Hematopoietic multipotent progenitor cell treated with erythropoietin and hydrocortisone succinate and interleukin-3 and kit ligand, for 6 days (in vitro differentiated cells): ENCODE measurements at places on chromosomes 5 and 9.

DNA sequence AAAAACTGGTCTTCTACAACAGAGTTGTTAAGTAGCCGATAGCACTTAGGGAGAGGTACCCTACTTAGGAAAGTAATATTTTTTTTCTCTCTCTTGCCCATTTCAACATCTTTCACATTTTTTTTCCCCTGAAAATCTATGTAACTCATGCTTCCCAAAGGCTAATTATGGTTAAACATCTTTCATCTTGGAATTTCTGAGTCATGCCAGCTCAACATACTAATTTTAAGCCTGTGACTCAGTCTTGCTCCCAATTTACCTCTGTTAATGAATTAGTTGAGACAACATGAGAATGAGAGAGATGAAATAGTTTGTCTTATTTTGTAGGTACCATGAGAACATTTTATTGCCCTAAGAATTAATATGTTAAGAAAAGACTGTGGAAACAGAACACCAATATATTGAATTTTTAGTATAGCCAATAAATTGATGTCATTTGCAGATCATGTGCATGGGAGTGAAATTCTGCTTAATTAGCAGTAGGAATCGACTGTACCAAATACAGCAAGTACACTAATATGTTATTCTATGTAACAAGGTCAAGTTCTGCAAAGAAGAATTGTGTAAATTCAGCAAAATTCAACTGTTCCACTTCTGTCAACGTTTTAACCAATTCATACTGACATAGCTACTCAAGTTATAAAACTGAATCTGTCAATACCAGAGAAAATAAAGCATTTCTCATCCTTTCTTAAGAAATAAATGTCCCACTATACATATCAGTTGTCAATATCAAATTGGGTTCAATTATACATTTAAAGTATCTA is 550.0 kb downstream of the PTPRD start:
- DNase-seq, result no peak

DNA sequence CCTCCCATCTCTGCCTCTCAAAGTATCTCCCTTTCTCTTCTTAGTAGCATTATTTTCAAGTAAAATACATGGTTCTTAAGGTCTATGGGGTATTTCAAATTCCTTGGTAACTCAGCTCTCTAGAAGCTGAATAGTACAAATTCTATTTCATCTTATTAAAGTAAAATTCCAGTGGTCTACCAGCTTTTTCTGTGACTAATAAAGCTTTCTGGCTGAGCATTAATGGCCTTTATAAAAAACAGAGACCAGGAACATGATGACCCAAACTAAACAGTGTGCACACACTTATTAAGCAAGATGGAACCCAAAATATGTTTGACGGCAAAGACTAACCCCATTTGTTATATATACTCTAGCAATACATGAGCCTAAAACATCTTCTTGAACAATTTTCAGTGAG is 142.6 kb downstream of the OR2K2 start:
- no peak for DNase-seq

DNA sequence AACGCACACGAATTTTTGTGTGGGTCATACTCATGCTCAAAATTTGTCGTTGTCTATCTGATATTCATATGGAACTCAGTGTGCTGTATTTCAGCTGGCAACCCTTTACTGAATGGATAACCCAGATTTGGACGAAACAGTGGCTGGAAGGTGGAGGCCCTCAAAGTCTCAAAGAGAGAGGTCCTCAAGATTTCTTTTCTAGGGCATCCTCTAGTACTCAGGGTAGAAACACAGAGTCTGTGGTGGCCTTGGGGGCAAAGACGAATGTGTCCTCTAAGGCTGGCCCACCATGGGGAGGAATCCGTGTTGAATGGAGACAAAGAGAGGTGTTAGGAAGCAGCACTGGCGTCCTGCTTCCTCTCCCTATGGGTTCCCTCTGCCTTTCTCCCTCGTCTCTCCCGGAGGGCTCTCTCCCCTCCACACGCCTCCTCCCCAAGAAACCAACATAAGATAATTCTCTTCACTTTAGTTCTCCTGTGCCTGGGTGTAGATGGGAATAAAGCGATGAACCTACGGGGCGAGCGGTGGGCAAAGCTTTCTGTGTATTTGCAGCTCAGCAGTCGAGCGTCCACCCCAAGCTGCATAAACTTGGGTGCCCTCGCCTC is 333.7 kb downstream of the CWC27 start:
- no peak for DNase-seq

DNA sequence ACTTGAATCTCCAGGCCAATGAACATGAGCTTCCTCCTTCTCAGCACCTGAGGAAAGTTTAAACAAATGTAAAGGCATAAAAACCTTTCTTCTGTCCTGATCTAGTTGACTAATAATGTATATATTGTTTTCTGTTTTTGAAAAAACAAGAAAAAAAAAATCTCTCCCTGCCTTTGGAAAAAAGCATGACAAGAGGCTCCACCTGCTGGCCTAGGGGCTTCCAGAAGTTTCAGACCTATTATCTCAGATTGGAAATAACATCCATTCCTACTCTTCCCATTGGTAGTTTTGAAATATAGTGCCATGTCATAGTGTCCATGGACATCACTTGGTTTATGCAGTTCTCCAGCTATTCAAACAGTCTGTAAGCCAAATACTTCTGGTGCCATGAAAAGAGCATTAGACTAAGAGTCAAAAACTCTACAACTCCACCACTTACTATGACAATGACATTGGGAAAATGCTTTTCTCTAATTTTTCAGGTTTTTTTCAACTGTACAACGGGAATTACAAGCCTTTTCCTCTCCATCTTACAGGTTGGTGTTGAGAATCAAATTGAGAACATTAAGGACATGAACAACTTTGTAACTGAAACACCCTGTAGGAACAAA is 409.6 kb upstream of the MPDZ start:
- DNase-seq, result no peak

- DNase-seq, result no peak
Observed at GRCh38 chr5:133635051-133635450, 22.7 kb upstream of the FSTL4 start.

GRCh38 chr9:114112778-114113584 is 13.9 kb upstream of the KIF12 start:
- no peak for DNase-seq

GRCh38 chr5:82419559-82420332 is 141.6 kb upstream of the RPS23 start:
- DNase-seq, result no peak

DNA sequence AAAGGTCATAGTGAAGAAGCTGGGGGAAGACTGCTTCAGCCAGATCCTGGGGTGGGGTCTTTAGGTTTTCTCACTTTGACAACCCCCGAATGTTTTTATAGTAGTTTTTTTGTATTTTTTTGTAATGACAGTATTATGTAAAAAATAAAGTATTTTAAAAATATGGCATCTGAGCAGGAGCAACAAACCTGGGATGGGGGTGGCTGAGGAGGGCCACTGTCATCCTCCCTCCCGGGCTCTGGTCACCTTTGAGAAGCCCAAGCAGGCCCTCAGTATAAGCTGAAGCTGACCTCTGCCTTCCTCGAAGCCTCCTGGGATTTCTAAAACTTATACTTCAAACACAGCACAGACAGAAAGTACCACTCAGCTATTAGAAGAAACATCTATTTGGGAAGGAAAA is 8.7 kb downstream of the DNAJB5 start:
- no peak for DNase-seq

- no peak for DNase-seq
Observed at GRCh38 chr5:87403409-87403808, 9.3 kb downstream of the CCNH start.

GRCh38 chr9:127207734-127208410 is 56.7 kb upstream of the GARNL3 start:
- DNase-seq, result no peak

DNA sequence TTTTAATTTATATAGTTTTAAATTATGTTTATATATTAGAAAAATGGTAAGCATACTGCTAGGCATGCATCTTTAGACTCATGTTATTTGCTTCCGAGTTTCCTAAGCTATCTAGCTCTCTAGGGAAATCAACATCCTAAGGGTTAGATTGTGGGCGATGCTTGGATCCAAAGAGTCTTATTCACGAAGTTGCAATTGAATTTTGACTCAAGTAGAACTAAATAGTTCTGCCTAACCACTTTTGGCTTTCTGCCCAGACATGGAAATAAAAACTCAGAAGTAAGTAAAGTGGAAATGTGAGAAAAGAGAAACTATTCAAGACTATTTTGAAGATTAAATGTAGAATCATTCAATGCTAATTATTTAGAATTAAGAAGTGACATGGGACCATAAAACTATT is 440.4 kb downstream of the CDH18 start:
- DNase-seq, result no peak

DNA sequence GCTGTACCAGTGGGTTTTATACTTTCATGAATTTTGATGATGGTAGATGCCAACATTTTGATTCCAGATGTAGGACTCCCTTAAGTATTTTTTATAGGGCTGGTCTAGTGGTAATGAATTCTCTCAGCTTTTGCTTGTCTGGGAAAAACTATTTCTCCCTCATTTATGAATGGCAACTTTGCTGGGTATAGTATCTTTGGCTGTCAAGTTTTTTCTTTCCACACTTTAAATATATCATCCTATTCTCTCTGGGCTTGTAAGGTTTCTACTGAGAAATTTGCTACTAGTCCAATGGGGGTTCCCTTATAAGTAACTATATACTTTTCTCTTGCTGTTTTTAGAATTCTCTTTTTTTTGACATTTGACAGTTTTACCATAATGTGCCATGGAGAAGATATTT is 629.3 kb downstream of the NR2F1-AS1 start:
- no peak for DNase-seq

GRCh38 chr5:74639807-74640449 is 600 bp downstream of the ENC1 start:
- peak; percentile 59 for DNase-seq
